Right forelimb (tissue), 1 donor: ENCODE measurements at places on chromosomes 12 and 14.

GRCh38 chr12:28759333-28759732, 389.7 kb upstream of the FAR2 start:
- DNase-seq: no peak

DNA sequence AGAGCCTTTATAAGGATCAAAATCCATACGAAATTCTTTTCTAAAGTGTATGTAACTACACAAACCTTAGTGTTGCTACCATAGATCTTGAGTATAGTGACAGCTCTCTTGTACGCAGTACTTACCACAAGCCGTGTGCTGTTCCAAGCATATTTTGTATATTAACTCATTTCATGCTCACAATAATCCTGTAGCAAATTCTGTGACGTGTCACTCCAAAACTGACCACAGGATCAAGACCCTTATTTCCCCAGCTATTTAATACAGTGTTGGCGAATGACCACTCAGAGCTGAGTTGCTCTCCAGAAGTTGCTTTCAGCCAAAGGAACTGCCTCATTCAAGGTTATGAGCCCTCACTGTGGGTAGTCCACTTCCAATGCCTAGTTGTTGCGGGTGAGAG, 169.8 kb downstream of the BTG1 start:
- DNase-seq: no peak

DNA sequence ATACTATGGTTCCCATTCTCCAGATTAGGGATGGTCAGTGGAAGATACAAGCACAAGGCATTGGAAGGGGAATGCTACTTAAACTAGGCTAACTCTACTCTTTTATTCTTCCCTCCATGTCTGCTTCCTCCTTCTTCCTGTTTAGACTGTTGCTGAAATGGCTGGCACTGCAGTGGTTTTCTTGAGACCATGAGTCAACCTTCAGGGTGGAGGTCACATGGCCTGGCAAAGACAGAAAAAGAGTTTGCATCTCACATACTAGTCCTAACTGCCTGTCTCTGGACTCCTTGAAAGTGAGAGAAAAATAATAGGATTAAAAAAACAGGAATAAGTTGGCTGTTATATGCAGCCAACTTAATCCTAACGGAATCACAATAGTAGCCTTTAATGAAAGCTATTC, 37.0 kb downstream of the ALDH1L2 start:
- DNase-seq: no peak

DNA sequence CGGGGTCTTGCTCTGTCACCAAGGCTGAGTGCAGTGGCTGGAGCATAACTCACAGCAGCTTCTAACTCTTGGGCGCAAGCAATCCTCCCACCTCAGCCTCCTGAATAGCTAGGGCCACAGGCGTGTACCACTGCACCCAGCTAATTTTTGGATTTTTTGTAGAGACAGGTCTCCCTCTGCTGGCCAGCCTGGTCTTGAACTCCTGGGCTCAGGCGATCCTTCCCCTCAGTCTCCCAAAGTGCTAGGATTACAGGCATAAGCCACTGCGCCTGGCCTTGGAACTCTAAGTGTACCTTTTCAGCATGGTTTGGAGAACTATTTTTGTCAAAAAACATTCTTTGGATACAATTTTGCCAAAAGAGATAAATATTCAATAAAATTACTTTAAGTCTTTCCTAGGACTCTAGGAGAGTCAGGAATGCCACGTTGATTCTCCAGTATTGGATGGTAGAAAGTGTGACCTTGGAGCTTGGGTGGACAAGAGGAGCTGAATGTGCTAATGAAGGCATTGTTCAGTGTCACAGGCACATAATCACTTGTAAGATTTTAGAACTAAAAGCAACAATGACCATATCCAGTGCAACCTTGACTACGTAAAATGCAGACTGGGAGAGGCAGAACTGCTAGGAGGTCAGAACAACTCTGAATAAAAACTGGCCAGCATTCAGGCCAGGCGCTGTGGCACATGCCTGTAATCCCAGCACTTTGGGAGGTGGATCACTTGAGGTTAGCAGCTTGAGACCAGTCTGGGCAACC, 2.8 kb downstream of the SRSF9 start:
- DNase-seq: no peak

DNA sequence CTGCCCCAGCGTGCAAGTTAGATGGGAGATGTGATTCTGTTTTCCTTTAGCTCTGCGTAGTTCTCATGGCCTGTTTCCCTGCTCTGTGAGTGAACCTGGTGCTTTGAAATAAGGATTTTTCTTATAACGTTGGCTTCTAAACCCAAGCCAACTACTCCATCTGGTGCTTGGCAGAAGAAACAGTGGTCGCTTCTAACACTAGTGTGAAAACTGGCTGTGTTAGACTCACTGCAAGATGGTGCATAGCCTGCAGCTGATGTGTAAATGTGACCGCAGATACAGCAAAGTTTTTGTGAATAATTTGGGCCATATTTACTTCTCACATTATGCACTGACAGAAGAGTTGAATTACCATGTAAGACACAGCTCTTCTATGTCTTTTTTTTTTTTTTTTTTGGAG, 12.2 kb downstream of the GTF2H3 start:
- DNase-seq: no peak

GRCh38 chr14:103385929-103386712, 906 bp downstream of the MARK3 start:
- DNase-seq: no peak

GRCh38 chr12:70044167-70044566, 199.1 kb upstream of the CNOT2 start:
- DNase-seq: no peak

DNA sequence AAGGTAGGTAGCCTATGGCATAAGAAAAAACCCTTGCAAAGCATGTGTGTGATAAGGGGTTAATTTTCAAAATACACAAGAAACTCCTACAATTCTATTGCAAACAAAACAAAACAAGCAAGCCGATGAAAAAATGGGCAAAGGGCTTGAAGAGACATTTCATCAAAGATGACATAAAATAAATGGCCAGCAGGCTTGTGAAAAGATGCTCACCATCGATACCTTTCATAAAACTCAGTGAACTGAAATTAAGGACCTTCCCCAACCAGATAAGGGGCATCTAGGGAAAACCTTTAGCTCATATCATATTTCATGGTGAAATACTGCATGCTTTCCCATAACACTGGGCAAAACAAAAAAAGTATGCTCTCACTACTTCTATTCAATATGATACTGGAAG, 131.2 kb downstream of the PPM1H start:
- DNase-seq: no peak

DNA sequence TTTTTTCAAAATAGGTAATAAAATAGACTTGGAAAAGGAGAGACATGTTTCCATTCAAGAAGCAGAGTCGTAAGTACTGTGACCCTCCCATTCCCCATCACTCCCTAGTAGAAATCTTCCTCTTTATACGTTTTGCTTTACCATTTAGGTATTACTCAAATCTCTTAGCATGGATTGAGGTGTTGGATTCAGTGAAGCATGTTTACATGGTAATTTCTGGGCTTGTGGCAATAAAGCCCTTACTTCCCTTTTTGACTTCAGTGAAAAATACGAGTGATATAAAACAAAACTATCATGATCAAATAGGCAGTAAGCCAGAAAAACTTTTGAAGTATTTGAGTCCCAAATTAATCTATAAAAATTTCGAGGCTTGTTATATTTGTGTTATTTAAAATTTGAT, 27.4 kb downstream of the RAB21 start:
- no peak for DNase-seq

DNA sequence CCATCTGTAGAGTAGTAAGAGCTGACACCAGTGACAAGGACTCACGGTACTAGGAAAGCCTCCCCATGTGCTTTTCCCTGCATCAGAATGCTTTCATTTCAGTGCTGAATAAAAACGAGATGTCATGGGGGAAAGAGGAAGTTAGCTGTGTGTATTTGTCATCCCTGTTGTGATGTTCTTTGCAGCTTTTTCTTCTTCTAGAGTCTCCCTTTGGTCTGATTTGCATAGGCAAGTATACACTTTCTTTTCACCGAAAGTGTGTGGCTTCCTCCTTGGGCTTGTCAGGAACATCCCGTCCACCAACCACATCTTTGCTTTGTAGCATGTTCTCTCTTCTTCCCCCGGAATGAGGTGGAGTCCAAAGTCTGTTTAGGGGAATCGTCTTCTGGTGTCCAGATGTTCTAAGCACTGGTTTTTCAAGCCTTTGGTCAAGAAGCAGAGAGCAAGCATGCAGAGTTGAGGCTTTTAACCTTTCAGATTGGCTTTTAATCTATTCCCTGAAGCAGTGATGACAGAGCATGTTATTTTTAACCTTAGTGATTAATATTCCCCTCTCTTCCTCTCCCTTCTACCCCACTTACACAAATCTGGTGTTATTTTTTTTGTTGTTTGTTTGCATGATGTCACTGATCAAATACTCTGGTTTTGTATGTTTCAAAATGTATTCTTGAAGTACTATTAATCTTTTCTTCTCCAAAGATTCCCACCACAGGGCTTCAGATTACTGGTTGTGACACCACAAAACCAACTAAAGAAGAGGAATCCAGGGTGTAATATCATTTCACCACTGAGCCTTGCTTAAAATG, 163.4 kb downstream of the SAMD4A start:
- DNase-seq: no peak

- DNase-seq: no peak
These were observed 80.7 kb downstream of the PRMT8 start for GRCh38 chr12:3571724-3572123.

GRCh38 chr12:120468325-120468820, 1.2 kb downstream of the SRSF9 start:
- peak; percentile 57 for DNase-seq

GRCh38 chr12:110465024-110465423, 3.0 kb downstream of the GPN3 start:
- DNase-seq: no peak

- peak; percentile 92 for DNase-seq
These were observed 3.1 kb downstream of the CCND2 start for GRCh38 chr12:4276524-4277204.

- no peak for DNase-seq
These were observed 11.9 kb upstream of the DCN start for GRCh38 chr12:91194500-91194899.

DNA sequence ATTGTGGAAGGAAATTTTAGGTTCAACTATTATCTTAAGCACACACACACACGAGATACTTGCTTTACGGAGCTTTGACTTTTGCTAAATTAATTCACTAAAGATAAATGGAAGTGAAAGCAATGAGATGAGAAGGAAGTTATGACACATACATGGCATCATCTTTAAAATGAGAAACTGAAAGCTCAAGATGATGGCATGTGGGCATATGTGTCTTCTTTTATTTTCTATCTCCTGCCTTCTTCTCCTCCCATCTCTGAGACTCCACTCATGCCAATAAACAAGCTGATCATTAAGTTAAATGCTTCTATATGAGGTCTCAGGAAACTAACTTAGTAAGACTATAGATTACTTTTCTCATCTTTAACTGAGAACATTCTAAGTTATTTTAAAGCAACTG, 216.7 kb downstream of the MED13L start:
- no peak for DNase-seq

DNA sequence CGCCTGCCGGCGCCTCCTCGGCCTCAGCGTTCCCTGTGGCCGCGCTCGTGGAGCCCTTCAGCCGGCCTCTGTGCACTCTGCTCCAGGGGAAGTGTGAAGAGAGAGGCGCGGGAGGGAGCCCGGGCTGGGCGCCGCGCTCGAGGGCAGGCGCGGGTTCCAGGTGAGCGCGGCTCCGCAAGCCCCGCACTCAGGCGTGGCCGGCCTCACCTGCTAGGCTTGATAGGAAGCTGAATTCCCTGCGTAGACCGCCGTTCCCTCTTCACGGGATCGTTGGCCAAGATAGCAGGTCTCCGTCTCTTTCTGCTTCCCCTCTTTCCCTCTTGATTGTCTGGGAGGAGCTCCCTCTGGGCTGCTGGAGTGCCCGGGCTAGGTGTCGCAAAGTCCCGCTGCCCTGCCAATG, 89.7 kb downstream of the ASCL4 start:
- no peak for DNase-seq

DNA sequence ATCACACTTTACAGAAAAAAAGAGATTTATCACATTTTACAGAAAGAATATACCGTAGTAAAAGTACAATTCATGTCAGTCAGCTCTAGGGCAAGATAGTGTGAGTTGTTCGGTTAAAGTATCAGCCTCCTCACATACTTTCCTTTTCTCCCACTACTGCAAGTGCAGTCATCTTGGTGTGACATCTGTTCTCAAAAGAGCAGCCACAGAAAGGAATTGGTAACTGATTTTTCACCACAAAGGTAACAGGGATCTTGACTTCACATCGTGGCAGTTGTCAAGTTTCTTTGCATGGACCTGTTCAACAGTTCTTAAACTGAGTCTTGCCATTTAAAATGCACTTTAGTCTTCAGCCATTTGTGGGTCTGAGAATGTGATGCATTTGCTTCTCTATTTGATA, 5.0 kb upstream of the E2F7 start:
- DNase-seq: no peak

DNA sequence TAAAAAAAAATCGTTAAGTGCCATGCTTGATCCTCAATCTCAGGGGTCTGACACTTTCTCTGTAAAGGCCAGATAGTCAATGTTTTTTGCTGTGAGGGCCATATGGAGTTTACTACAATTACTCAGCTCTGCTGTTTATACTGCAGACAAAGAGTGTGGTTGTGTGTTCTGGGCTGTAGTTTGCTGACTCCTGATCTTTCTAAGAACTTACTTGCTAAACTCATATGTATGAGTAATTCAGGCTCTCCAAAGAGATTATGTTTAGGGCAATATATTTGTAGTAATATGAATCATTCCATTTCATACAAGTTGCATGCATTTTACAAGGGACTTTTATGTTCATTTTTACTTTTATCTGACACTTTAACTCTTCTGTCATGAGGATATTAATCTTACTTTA, 188.2 kb downstream of the TMTC2 start:
- DNase-seq: no peak

DNA sequence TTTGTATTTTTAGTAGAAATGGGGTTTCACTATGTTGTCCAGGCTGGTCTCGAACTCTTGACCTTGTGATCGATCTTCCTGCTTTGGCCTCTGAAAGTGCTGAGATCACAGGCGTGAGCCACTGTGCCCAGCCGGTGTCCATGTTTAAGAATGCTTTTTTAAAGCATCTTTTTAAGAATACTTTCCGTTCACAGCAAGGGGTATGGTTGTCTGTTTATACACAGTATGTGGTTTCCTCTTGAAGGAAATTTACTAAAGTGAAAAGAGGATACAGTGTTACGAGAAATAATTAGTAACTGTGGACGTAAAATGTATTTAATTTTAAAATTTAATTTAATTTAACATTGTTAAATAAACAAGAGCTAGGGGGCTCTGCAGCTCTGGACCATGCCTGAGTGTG, 73.4 kb downstream of the GSC start:
- no peak for DNase-seq

GRCh38 chr12:23810329-23810902, 139.1 kb downstream of the SOX5 start:
- DNase-seq: no peak

GRCh38 chr14:67140556-67140955, 48.7 kb upstream of the GARIN2 start:
- DNase-seq: no peak
